ENCODE measurements at places on chromosomes 16 and 17.

DNA sequence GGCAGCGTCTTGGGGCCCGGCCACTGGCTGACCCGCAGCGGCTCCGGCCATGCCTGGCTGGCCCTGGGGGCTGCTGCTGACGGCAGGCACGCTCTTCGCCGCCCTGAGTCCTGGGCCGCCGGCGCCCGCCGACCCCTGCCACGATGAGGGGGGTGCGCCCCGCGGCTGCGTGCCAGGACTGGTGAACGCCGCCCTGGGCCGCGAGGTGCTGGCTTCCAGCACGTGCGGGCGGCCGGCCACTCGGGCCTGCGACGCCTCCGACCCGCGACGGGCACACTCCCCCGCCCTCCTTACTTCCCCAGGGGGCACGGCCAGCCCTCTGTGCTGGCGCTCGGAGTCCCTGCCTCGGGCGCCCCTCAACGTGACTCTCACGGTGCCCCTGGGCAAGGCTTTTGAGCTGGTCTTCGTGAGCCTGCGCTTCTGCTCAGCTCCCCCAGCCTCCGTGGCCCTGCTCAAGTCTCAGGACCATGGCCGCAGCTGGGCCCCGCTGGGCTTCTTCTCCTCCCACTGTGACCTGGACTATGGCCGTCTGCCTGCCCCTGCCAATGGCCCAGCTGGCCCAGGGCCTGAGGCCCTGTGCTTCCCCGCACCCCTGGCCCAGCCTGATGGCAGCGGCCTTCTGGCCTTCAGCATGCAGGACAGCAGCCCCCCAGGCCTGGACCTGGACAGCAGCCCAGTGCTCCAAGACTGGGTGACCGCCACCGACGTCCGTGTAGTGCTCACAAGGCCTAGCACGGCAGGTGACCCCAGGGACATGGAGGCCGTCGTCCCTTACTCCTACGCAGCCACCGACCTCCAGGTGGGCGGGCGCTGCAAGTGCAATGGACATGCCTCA, 773 bp downstream of the NTN3 start:
- no peak for DNase-seq

GRCh38 chr17:77396610-77397009, 255.8 kb downstream of the SEC14L1 start:
- DNase-seq: no peak

GRCh38 chr16:48206594-48207242, 37.4 kb upstream of the LONP2 start:
- DNase-seq: no peak

DNA sequence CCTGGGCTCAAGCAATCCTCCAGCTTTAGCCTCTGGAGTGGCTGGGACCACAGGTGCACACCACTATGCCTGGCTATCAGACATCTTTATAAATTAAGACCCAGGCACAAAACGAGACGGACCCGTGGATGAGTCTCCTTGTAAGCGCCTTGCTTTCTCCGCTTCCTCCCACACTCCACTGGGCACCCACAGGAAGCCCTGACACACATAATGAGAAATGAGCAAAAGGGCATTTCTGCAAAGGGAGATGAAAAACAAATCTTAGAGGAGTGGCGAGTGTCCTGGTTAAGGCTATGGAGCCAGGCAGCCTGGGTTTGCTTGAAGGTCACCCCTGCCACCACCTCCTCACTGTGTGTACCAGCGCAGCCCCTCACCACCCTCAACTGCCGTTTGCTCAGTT, 56.3 kb downstream of the XYLT1 start:
- DNase-seq: no peak

DNA sequence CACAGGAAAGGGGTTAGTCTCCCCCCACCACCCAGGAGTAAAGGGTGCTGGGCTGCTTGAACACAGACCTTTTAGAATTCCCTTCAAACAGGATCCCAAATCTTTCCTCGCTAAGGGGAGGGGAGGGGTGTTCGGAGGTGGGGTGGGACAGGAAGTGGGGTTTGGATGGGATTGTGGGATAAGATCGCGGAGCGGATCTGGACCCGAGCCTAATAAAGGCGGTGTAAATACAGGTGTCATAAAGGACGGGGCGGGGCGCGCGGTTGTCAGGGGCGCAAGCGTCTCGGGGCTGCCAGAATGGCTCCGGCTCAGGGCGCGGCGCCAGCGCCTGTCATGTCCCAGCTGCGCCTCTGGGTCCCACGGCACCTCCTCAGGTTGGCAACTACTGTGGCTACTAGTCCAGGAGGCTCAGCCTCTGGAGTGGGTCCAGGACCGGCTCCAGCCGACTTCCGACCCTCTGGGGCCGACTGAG, 59.8 kb upstream of the FBXO47 start:
- DNase-seq: peak; percentile 39

- peak; percentile 33 for DNase-seq
Observed at GRCh38 chr16:1159325-1159972, 6.5 kb downstream of the CACNA1H start.

DNA sequence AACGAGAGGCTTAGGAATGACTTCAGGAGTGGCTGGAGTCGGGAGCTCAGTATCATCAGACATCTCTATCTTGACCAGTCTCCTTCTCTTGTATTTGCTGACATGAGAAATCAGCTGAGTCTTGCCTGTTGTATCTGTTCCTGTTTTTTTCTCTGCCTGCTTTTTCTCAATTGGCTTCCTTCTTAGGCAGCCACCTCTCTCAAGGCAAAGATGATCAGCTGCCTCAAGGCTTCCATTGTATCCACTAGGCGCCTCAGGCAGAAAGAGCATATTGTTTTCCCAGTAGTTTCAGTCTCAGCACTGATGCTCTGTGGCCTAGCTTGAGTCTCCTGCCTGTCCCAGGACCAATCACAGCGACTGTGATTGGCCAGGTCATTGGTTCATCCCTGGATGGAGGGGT, 306.2 kb downstream of the CPPED1 start:
- DNase-seq: no peak

DNA sequence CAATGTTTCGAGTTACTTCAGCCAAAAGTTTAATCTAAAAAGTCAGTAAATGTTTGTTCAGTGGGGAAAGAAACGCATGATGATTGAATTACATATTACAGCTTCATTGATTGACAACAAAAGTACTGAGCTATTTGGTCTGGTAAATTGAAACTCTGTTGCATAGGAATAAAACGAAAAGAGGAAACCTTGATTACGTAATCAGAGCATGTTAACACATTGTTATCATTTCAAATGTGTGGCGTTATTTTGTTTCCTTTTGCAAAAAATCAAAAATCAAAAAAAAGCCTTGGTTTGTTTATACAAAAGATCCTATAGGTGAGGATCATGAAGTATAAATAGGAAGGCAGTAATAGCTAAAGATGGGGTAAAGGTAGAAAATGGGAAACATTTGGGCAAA, 19.5 kb upstream of the CA10 start:
- no peak for DNase-seq

- no peak for DNase-seq
Observed at GRCh38 chr16:81380932-81381331, 63.7 kb upstream of the CMIP start.

- no peak for DNase-seq
Observed at GRCh38 chr17:51083981-51084380, 36.7 kb downstream of the SPAG9 start.

GRCh38 chr17:73643001-73643851, 1.0 kb downstream of the SDK2 start:
- DNase-seq: no peak

DNA sequence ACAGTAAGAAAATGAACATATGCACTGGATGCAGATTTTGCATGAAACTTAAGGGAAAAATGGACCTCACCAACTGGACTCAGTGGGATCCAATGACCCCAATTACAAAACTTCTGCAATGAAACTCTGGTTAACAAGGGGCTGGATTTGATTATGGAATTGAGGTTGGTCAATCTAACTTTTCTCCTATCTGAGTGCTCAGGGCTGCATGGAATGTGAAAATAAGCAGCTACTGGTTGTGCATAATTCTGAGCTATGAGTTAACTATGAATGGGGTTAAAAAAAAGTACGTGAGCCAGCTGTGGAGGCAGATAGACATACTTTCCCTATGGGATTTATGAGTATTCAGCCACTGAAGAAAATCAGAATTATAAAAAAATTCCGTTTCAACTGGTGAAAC, 9.2 kb downstream of the FAM20A start:
- DNase-seq: no peak

DNA sequence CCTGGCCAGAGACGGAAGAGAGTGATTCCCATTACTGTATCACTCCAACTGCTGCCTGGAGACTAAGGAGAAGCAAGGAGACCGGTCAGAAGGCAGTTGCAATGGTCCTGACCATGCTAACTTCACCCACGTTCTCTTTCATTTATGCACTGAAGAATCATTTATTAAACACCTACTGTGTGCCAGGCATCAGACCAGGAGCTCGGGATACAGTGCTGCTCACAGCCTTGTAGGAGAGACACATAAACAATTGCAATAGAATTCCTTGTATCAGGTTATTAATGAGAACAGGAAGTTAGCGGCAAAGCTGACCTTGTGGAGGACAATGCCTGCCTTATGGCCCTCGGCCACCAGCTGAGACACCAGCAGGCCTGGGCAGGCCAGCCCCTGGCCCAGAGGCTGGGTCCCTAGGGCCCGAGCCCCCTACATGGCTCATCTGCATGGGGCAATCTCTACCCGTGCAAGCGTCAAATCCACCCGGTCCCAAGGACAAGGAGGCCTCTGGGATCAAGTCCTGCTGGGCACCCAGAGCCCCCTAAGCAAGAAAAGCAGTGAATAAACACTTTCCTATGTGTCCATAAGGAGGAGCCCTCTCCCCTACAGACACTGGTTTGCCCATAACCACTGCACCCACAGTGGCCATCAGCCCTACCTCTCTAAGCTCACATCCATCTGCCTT, 8.6 kb upstream of the ENPP7 start:
- no peak for DNase-seq

DNA sequence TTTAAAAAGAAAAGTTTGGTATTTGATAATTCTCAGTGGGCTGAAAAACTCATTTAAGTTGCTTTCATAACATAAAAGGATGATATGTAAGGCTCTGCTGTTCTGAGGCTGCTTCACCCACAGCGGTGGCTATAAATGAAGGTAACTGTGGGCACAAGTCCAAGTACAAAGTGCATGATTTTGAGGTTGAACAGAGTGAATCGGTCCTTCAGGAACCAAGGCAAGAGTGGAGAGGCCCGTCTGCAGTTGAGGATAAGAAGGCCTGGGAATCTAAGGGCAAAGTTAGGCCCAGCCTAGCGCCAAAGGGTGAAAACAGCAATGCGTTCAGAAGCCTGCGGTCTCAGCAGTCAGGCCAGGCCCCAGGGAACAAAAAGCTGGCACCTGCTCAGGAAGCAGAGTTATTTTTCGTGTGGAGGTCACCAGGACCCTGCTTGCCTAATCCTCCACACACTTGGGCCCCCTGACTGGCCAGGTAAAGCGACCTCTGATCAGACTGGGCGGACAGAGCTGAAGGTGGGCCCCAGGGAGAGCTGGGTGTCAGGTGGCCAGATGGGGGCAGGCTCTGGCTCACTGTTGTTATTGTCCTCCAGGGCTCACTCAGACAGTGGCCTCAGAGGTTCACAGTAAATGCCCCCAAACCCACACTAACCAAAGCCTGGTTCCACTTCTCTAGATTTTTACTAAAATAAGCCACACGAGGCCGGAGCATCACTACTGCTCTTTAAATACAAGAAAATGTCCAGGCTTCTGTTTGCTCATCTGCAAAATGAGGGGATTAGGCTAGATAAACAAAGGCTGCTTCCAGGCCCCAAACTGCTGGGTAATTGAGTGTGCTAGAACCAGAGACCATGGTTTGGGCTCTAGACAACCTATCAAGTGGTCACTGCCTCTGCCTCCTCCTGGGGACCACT, 46.5 kb downstream of the TEX2 start:
- no peak for DNase-seq

DNA sequence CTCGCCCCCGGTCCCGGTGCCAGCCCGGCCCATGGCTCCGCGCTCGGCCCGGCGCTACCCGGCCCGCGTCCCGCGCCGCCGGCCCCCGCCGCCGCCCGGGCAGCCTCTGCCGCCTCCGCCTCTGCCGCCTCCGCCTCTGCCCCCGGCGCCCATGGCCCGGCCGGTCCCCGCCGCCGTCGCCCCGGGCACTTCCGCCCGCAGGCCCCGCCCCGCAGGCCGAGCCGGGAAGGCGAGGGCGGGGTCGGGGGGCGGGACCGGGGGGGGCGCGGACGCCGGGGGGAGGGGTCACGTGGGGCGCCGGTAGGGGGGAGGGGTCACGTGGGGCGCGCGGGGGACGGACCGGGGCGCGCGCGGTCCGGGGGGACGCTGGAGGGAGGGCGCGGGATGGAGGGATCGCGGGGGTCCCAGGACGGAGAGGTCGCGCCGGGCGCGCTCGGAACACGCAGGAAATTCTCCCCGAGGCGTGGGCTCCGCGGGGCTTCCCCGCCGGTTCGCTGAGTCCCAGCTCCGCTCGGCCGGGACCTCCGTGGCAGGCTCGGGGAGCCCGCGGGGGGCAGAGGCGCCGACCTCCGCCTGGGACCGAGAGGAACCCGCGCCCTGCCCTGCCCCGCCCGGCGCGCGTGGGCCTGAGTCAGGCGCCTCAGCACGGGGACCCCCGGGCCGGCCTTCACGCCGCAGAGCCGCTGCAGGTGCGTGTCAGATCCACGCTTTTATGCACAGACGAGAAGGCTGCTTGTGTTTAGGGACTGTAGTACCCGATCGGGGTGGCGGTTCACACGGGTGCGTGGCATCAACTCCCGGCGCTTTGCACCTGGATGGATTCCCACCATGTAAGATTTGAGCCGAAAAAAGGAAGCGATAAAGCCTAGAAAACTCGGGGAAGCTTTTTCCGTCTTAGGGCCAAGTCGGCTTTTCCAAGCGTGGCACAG, at the start of gene PGAP6:
Gene PGAP6 (minus strand): TSS at position 190 of the 929 bp plus-strand sequence. CDS start 157 bp downstream, at position 33.
- DNase-seq: no peak

- no peak for DNase-seq
Observed at GRCh38 chr17:49342575-49342936, 19.5 kb downstream of the ZNF652 start.

DNA sequence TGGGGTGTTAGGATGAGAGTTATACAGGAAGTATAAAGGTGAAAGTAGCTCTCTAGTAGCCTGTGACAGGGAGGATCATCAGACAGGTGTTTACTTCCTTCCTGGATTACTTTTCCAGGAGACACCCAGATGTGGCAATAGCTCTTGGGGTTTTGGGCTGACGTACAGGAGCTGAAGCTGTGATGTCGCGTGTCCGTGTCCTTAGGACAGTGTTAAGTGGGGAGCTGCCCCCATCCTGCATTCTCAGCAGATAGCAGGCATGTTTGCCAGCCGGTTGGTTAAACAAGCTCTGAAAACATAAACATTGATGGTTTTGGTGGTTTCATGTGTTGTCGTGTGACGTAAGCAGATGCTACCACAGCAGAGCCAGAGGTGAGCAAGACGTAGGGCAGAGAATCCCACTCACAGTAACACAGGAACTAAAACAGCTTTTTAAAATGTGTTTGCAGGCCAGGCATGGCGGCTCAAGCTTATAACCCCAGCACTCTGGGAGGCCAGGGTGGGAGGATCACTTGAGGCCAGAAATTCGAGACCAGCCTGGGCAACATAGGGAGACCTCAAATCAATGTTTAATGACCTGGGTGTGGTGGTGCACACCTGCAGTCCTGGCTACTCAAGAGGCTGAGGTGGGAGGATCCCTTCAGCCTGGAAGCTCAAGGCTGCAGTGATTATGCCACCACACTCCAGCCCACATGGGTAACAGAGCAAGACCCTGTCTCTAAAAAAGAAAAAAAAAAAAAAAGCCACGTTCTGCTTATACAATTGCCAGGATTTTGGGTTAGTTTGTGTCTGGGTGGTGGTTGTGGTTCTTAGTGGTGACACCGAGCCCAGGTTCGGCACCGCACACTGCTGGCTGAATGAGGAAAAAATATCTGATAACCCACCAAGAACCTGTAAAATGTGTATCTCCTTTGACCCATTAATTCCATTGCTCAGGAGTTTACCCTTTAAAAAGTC, 18.2 kb upstream of the IL17C start:
- DNase-seq: no peak

GRCh38 chr17:77451894-77452852, 311.4 kb downstream of the SEC14L1 start:
- DNase-seq: no peak
